ENCODE measurements at places on chromosomes 12 and 14. TPM values are rescaled to one million over a fixed set of nuclear protein-coding genes. Genes with fewer than 3 reads are reported as not detected.

Gene ZBTB42
- polyA plus RNA-seq = 4.7 TPM

Gene CCDC177
- polyA plus RNA-seq = not detected

Gene AMDHD1
- polyA plus RNA-seq = 0.18 TPM

Gene SLC38A4
- 17.3 TPM for polyA plus RNA-seq

Gene CD27
- polyA plus RNA-seq = not detected

Gene NRIP2
- polyA plus RNA-seq = 1.3 TPM

Gene WNT1
- not detected for polyA plus RNA-seq

Gene CKB
- 383 TPM for polyA plus RNA-seq

Gene SYNJ2BP
- polyA plus RNA-seq = 12.6 TPM

Gene RPS6KA5
- polyA plus RNA-seq = 0.94 TPM

Gene EPS8
- 13.4 TPM for polyA plus RNA-seq

Measured in psoas muscle (tissue), 8 donors.